ENCODE measurements at places on chromosomes 2 and 18.
A peak's percentile ranks its signal among the peaks of the same experiment; 100 is the strongest.

DNA sequence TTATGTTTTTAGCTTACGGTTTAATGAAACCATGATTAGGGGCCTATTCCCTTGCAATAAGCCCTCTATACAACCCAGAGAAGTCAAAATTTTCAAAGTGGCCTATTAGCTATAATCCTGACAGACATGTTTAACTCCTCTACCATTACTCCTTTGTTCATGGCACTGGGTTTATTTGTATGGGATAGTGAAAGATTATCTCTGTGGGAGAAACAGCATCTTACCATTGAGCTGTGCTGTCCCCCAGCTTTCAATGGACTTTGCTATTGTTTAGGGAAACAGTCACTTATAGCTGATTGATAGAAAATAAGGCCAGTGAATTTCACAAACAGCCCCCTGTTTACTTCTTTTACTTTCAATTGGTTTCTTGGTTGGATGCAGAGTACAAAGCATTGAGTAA, 675.2 kb upstream of the GCFC2 start:
- DNase-seq: no peak

DNA sequence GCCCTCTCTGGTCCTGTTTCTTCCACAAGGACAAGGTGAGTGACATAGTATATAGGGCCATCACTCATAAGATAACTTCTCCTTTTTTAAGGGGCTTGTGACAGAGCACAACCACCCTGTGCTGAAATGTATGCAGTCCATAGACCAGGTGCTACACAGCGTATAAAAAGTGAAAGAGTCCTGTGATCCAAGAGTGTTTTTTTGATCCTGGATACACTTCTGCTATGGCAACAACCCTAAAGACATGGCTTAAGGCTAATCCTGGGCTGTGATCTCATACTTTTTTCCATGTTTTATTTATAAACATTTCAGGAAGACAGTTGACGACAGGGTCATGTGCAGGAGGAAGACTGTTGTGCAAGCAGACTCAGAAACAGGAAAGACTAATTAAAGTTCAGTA, 400.5 kb upstream of the TCF4 start:
- peak; percentile 96 for DNase-seq

DNA sequence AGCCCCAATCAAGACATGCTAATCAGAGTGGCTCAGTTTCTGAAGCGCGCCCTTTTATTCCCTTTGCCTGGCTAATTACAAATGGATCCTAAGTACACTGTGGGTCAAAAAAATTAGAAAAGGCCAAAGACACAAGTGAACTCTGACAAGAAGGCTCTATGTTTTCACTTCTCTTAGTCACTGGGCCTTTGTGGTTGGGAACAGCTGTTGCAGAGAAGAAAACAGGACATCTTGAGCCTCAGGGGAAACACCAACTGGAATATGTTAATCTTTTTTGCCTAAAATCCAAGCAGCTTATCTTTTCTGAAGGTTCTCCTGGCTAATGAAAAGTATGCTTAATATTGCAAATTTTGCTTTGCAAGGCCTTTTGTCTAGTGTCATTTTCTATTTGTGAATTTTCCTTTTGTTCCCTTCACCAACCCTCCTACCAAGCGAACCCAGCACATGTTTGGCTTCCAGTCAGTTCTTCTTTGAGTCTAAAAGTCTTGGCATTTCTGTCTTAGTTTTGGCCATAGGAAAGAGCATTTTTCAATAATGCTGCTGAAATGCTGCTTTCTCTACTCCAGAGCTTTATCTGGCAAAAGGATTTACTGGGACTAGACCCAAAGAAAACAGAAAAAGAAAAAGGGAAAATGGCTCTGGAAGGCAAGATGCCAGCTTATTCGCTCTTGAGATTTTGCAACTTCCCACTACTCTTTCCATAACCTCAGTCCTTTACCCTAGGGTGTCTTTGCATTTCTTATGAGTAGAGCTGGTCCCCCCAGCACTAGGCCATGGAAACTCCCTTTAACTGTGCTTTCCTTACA, 440.2 kb upstream of the ST6GAL2 start:
- DNase-seq: peak; percentile 14

GRCh38 chr18:6497543-6497942, 82.8 kb upstream of the L3MBTL4 start:
- no peak for DNase-seq

DNA sequence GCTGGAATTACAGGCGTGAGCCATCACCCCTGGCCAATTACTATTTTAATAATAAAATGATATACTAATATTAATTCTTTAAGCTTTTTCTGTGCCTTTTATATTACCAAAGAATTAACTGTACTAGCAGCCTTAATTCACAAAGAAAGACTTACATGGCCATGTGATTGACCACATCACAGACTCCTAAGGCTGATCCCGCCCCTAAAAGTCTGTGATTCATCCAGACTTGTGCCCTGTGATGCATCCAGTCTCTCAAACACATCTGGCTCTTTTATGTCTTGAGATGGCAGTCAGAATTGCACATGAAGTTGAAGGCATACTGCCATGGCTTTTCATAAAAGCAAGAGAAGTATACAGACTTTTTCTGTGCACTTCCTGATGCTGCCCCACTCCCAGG, 91.7 kb downstream of the DTNA start:
- peak; percentile 72 for DNase-seq

- peak; percentile 82 for DNase-seq
These were observed 20.1 kb upstream of the TTC39C start for GRCh38 chr18:23994361-23994902.

DNA sequence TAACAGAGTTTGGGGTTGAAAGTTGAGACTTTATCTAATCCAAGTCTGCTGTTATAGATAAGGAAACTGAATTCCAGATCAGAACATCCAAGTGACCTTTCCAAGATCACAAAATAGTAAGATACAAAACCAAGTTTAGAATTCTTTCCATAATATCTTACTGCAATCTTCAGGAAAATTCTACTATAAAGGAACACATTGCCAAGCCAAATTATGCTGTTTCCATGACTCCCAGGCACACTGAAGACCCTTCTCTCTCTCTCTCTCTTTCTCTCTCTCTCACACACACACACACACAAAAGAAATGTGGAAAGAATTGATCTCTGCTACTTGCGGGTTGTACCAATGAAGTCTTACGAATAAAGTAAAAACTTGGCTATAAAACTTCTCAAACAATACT, 398.4 kb downstream of the METTL4 start:
- no peak for DNase-seq

GRCh38 chr18:49758263-49758610, 55.1 kb downstream of the ACAA2 start:
- DNase-seq: no peak

DNA sequence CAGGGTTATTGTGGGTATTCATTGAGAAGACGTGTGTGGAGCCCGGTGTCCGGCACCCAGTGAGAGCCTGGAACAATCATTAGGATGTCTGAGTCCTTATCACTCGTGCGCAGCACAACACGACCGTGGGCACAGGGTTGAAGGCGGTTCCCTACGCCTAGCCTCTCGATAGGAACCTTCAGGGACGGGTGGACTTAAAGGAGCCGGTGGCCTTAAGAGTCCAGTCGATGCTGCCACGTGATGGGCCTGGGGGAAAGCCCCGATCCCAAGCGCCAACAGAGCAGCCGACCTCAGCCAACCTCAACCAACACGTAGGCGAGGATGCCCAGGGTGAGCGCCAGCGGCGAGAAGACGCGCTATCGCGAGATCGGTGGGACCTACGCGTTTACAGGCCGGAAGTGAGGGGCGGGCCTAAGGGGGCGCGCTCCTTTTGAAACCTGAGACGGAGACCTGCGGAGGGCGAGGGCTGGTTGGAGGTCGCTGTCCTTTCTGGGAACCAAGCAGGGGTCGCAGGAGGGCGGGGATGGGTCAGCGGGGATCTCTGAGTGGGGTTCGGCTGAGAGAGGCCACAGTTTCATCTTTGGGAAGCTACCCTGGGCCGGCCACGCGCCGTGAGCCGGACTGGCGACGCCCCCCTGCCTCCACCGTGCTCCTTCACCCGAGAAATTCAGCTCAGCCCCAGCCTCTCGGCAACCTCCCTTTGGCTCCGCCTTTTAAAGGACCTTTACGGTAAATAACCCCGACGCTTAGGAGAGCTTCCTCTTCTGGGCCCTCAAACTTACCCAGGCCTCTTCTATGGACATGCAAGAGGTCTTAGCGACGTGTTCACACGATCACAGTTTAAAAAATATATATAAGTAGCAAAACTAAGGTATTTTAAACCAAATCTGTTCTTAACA, 28.3 kb downstream of the WNT10A start:
- peak; percentile 83 for DNase-seq

DNA sequence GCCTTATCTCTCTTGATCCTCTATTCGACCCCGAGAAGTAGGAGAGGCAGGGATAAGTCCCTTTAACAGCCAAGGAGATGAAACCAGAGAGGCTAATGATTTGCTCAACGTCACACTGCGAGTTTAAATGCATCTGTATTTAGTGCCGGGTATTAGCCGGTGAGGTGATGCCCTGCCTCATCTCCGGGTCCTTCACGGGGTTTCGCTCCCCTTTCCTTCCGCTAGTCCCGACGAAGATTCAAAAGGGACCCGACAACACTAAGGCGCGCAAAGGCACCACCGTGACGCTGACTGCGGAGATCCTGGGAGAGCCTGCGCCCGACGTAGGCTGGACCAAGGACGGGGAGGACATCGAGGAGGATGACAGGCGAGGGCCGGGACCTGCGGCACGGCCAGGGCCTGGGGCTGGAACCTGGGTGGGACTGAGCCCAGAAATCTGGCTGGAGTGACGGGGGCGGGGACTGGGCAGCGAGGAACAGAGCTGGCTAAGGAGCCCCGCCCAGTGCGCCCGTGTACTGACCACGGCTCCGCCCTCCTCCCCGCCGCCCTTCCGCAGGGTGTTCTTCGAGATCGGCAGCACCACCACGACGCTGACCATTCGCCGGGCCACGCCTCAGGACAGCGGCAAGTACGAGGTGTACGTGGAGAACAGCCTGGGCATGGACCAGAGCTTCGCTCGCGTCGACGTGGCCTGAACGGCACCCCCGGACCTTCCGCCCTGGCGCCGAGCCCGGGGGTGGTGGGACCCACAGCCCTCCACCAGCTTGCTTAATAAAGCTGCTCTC, 1.0 kb upstream of the GMPPA start:
- peak; percentile 87 for DNase-seq

DNA sequence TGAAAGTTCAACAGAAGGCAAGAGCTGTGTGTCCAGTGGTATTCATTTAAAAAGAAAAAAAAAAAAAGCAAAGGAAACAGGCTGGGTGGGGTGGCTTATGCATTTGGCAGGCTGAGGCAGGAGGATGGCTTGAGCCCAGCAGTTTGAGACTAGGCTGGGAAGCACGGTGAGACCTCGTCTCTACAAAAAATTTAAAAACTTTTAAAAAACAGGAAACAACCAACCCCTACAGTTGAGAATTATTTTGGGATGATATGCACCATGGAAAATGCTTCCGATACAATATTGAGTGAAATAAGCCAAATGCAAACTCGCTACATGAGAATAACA, 31.2 kb downstream of the PTPN18 start:
- DNase-seq: no peak

GRCh38 chr2:214995926-214996670, 142.3 kb downstream of the ABCA12 start:
- no peak for DNase-seq

- DNase-seq: peak; percentile 70
These were observed 17.3 kb downstream of the ALPK2 start for GRCh38 chr18:58611395-58612131.

- DNase-seq: no peak
These were observed 172.1 kb upstream of the PID1 start for GRCh38 chr2:229443141-229443540.

DNA sequence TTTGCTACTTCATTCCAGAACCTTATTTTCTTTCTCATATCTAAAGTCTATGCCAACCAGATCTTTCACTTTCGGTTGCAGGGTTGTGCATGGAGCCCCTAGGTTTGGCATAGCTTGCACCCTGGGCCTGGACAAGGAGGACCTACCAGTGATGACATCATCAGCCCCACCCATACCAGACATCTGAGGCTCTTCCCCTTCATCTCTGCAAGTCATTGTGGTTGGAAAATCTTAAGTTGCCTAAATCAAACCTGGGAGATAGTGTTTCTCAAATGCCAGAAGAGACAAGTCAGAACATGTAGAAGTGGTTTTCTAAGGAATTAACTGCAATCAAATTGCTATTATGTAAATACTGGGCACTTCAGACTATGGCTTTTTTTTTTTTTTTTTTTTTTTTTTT, 363.3 kb downstream of the ZNF516 start:
- DNase-seq: no peak

GRCh38 chr2:206502729-206503128, 59.4 kb downstream of the ADAM23 start:
- no peak for DNase-seq

GRCh38 chr18:34913837-34914661, 127.2 kb upstream of the MAPRE2 start:
- DNase-seq: peak; percentile 83

DNA sequence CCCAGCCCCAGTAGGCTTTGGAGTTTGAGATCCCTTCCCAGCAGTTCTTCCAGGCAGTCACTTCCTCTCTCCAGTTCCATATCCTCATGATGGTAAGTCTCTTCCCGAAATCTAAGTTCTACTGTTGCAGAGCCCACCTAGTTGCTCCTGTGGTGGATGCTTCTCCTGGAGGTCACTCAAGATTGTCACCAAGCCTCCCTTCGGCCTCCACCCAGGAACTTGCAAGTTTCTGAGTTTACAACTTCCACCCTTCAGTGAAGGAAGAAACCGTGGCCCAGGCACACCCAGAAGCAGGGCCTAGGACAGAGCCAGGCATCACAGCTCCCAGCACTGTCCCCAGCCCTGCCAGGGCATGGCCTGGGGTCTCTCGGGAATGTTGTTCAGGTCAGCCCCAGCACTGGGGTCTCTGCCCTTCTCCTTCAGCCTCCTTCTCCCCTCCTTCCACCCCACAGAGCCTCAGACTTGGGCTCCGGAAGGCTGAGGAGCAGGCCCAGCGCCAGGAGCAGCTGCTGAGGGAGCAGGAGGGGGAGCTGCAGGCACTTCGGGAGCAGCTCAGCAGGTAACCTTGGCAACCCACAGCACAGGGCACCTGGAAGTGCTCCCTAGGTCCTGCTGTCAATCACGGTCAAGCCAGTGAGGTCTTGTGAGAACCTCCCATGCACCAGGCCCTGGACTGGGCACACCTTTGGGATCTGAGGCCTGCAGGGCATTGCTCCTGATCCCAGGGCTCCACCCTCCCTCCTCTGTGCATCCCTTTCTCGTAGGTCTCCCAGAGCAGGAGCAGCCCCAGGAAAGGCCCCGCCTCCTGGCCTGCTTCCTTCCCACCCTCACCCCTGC, 7.1 kb downstream of the RUFY4 start:
- DNase-seq: no peak

DNA sequence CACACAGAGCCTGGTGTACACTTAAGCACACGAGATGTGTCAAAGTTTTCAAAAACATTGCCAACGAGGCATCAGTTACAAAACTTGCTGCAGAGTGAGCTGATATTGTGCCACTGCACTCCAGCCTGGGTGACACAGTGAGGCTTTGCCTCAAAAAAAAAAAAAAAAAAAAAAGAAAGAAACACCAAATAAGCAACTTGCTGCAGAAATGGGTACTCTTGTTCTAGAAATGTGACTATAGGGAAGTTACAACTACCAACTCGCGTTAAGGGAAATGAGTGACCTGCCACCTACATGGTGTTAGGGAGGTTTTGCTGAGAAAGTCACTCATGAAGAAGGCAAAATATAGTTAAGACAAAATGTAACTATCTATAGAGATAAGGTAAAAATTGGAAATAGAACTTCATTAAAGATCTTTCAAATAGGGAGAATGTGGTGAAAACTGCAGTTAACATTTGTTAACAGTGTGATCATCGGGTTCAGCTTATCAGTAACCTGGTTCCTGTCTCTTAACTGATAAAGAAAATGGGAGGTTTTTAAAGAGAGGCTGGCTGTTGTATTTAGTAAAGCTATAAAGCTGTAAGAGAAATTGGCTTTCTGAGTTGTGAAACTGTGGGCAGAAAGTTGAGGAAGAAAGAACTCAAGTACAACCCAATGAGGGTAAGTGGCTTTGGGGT, at the start of gene IL1RL1:
TSS of gene IL1RL1 (plus strand) at position 600 of the 677 bp plus-strand sequence. CDS start 26,702 bp downstream, outside the sequence.
- DNase-seq: no peak
